ENCODE measurements at places on chromosomes 12 and 14.

DNA sequence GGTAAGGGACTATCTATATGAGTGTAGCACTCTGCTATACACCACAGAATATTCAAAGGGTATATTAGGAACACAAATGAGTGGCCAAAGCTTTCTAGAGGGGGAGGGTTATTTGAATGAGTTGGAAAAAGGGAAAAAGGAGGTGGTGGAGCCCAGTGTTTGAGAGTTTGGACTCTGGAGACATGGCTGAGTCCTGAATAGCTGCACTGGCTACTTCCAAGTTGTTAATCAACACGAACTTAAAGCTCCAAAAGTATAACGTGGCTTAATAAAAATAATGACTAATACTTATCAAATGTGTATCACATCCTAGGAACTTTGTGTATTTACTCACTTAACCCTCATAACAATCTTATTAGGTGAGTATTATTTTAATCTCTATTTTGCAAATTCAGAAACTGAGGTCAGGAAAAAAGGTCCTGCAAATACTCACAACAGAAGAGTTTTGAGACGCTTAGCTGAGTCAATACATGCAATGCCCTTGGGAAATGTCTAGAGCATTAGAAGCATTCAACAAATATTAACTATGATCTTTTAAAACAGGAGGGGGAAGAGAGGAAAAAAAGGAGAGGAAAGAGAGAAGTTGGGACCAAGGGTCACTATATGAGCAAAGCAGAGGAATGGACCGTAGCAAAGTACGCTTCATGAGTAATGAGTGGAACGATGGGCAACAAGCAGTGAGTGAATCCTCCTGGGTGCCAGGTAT is 189.5 kb upstream of the HMGA2 start:
- no peak for DNase-seq

DNA sequence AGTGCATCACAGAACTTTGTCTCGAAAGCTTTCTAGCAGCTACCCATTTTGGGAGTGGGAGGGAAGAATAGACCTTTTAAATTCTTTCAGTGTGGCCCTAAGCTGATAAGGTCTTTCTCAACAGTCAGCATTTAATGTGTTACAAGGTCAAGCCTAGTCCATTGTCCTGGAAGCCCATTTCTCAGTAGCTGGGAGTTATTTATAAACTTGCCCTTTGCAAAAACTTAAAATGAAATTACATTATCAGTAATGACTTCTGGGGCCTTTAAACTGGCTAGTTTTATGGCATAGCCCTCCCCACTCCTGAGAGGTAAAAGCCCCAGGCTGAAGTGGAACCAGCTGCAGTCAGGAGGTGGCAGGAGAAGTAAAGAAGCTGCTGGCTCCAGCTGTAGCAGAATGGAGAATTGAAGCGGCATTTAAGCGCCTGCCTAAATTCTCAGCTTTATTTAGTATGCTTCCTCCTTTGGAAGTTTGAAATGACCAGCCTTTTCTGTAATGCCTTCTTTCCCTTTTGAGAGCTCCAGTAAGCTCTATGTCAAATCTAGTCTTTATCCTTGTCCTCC is 12.4 kb downstream of the COPZ1 start:
- DNase-seq: no peak

DNA sequence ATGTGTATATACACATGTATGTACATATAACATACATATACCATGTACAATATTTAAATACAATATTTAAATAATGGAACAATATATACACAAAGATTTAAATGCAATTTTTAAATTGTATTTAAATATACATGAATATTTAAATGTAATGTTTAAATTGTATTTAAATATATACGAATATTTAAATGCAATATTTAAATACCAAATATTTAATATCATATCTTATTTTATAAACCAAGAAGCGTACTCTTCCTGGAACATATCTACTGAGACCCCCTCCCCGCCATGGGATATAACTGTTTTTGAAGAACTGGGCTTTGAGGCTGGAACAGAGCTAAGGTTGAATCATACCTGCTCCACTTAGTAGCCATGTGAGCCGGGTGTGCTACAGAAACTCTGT is 29.8 kb upstream of the RIMBP2 start:
- no peak for DNase-seq

DNA sequence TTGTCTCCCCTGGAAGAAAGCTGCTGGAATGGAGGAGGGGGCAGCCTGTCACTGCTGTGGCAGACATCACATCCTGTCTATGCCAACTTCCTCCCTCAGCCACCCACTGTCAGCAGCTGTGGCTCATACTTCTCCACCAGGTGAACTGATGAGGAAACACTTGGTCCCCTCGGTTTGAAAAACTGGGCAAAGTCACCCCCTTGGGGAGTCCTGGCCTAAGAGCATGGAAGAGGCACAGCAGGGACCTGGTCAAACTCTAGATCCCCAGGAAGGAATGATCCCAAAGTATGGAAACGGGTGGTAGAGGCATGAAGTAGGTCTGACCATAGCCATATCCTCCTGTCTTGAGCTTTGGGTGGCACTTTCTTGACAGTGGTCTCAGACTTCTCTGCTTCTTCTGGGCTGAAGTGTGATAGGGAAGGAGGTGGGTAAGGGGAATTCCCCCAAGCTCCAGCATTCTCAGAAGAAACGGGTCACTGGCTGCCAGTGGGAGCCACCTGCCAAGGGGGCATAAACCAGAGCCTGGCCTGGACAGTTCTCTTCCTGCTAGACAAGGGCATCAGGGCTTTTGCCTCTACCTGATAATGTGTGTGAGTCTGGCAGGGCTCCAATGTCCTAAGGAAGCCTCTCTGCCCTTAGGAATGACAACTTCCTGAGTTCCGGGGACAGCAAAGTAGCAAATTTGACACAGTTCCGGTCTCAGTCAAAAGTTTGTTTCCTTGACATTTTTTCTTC is 36.0 kb downstream of the FMNL3 start:
- no peak for DNase-seq

- no peak for DNase-seq
Observed at GRCh38 chr12:125357561-125357960, 292.3 kb downstream of the AACS start.

GRCh38 chr14:103867523-103867953 is 20.2 kb upstream of the PPP1R13B start:
- DNase-seq: no peak

DNA sequence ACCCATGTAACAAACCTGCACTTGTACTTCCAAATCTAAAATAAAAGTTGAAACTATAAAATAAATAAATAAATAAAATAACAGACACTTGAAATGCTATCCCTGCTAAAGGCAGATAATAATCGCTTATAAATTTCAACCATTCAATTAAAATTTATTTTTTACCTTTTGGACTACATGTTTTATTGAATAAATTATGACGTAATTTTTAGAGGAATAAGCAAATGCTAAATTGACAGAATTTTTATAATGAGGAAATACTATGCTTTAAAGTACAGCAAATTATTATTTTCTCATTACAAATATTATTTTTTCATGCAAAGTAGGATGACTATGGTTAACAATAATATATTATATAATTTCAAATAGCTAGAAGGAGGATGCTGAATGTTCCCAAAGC is 658.6 kb upstream of the LMO3 start:
- no peak for DNase-seq

DNA sequence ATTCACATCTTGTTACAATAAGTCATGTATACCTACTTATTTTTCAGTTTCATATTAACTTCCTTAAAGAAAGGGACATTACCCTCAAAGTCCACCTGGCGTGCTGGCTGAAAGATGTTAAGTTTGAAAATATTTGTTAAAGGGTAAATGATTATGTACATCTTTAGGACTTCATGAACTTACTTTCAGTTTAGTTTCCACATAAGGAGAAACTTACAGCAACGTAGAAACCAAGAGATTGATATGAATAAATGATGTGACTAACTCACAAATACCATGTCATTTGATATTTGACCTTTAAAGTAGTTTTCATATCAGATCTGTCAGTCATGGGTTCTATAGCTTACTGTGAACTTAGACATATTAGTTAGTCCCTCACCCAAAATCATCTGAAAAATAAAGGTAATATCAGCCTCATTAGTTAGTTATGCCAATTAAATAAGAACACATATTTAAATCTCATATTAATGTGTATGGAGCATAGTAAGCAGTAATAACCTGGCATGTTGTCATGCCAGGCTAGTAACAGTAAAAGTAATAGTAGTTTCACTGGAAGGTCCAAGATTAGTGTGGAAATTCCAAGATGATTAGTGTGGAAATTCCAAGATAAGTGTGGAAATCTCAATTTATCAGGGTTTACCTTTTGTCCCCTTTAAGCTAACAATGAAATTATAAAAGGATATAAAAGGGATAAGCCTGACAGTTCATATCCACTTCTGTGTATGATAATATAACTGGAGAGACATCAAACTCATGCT is 1.9 kb upstream of the CLEC2D start:
- no peak for DNase-seq

DNA sequence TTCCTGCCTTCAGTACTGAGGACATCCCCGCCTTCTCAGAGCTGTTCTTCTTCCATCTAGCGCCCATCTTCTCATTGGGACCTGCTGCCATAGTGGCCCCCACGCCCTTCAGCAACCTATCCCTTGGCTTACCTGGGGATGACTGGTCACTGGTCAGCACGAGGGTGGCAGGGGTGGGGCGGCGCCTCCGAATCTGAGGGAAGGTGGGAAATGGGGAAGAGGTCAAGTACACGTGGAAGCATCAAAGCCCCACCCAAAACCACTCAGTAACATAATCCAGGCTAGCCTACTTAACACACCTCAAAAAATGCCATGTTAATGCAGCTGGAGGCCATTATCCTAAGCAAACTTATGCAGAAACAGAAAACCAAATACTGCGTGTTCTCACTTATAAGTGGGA is 4.3 kb downstream of the PPP1R1A start:
- no peak for DNase-seq

DNA sequence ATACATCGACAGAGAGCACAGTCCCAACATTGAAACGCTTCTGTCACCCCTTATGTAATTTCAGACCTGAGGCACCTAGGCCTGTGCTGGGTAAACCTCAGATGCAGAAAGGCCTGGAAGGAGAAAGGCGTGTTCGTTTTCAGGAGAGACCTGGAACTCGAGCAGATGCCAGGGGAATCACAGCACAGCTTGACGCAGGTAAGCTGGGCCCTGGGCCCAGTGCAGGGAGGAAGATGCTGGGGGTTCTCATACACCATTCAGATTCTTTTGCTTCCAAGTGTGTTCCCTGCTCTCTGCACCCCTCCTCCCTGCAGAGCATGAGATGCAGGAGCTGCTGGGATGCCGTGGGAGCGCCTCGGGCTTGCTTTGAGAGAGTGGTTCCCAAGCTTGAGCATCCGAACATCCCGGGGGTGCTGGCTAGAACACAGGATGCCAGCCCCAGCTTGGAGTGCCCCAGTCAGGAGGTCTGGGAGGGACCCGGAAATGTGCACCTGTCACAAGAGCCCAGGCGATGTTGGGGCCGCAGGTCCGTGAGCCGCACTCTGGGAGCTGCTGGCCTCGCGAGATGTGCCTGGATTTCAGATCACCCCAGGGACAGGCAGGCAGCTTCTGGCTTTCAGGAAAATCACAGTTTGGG is 35.9 kb downstream of the FZD10 start:
- DNase-seq: no peak

DNA sequence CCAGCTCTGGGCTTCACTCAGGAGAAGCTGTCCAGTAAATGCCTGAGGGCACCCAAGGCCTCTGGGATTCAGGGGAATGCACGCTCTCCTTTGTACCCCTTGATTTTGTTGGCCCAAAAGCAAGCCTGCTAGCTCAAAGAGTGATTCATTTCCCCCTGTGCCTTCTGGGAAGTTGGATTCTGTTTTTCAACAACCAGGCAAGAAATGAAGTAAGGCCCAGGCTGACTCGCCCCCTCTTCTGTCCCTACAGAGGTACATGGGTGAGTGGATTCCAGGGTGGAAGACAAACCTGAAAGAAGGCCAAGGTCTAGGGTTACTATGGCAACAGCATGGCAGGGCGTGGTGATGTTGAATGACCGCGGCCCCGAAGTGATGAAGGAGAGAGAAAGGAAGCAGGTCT is 9.3 kb upstream of the SERPINA5 start:
- DNase-seq: no peak

DNA sequence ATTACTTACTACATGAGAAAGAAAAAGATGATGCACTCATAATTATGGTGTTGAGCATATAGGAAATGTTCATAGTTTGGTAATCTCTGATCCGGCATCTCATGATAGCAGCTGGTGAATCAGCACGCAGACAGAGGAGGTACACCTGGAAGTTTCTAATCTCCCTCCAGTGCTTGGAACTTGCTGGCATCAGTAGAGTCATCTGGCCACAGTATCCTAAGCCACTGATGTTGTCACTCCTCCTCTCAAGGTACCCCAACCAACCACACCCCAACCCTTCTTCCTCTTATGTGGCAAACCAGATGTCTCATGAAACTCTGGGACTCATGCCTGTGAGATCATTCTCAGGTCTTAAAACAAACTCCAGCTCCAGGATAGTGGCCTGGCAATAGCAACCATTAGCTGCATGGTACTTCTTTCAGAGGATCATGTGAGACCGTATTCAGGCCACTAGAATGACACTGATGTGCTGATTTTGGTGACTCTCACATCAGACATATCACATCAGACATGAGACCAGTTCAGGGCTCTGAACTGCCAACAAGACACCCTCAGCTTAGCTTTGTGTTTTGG is 143.0 kb downstream of the RASSF9 start:
- DNase-seq: no peak

GRCh38 chr14:60981633-60982455 is 799 bp downstream of the SLC38A6 start:
- no peak for DNase-seq

GRCh38 chr14:68788275-68788995 is 4.4 kb downstream of the ZFP36L1 start:
- DNase-seq: no peak

GRCh38 chr12:45768194-45768593 is 38.7 kb downstream of the ARID2 start:
- DNase-seq: no peak

DNA sequence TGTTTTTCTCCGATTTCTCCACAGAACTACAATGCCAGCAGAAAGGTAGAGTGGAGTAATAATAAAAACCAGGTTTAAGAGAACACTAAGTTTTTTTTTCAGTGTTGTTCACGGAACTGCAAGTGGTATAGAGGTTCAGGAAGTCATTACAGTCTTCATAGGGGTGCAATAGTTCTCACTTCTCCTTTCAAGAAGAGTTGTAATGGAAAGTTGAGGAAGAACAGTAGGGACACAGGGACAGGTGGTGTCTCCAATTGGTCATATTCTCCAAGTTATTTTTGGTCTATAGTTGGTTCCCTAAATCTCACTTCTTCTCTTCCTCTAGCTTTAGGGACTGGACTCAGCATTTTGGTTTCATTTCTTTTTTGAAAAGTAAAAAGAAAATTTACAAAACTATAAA is 894.0 kb downstream of the NRXN3 start:
- DNase-seq: no peak

All from NT2/D1 (cell line).